Effector memory CD4-positive, alpha-beta T cell (primary cell): ENCODE measurements at places on chromosomes 6 and 20.

GRCh38 chr20:39619271-39619785, 657.2 kb downstream of the DHX35 start:
- no peak for DNase-seq

GRCh38 chr20:55677011-55677410, 328.3 kb downstream of the CBLN4 start:
- DNase-seq = no peak

GRCh38 chr6:3610206-3610605, 141.3 kb downstream of the PXDC1 start:
- no peak for DNase-seq

DNA sequence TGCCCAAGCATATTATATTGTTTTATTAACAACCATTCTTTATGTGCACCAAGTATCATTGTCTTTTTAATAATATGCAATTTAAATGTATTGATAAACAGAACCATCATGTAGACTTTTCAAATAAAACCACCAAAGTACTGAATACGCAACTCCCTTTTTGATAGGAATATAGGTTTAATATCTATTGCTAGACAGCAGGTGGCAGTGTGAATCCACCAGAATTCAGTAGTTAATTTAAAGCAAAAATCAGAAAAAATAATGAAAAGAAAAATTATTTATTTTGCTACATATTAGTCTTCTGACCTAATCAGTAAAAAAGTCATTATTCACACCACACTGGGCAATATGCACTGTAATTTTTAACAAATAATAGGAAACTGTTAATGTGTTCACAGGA, 143.7 kb downstream of the KLHL32 start:
- DNase-seq = no peak

- DNase-seq = no peak
These were observed 17.2 kb downstream of the DYNLT1 start for GRCh38 chr6:158627168-158627939.

GRCh38 chr20:50304923-50305635, 114.4 kb downstream of the CEBPB start:
- DNase-seq = no peak

- no peak for DNase-seq
These were observed 626.0 kb downstream of the RNF144B start for GRCh38 chr6:19013026-19013705.

DNA sequence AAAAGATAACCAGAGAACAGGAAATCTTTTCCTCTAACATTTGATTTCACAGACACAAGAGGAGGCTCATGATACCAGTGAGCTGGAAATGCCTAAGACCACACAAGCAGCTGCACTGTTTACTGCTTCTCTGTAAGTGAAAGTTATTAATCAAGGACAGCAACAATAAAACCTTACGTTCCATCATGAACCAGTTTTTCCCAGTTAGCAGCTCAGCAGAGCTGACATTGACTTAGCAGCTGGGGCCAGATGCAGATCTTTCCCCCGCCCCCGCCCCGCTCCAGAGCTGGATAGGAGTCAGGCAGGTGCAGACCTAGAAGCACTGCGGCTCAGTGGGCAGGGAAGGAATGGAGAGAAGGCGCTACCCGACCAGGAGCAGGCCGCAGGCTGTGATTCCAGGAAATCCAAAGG, 275.2 kb downstream of the GMDS start:
- no peak for DNase-seq

DNA sequence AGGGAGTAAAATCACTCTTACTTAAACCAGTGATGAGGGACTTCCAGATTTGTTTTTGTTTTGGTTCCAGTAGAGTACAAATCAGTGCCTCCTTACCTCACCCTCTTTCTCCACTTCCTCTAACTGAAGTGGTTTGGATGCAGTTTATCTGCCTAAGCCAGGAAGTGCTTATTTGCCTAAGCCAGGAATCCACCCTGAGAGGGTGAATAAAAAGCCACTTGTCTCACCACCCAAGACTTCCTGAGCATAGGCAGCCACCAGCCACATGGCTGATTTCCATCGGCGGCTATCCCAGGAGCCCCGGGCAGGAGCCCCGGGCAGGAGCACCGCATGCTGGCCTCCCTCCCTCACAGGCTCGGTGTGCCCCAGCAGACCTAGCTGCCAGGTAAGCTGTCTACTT, 12.0 kb downstream of the LRP11 start:
- no peak for DNase-seq

DNA sequence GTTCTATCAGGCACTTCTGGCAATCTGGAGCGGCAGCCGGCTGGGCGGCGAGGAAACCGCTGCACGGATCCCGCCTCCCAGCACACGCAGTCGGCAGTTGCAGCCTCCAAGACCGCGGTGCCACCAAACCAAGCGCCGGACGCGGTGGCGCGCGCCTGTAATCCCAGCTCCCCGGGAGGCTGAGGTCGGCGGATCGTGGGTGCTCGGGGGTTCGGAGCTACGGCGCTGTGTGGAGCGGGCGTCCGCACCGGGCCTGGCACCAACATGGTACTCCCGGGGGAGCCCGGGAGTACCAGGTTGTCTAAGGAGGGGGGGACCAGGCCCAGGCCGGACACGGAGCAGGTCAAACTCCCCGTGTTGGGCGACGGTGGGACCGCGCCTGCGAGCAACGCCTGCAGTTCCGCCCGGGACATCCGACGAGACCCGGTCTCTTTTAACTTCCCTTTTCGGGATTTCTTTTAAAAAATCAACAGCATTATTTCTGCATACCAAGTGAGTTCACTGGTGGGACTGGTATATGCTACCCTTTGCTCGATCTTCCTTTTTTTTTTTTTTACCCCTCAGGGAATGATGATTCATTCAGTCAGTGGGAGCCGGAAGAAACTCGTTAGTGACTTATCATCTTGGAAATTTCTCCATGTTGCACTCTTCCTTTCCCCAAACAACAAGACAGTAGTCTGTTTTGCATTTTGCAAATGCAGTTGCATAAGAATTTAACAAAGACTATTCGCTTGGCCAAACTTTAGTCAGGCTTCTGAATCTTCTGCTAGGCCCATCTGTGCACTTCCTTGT, 27.6 kb downstream of the ZNF311 start:
- no peak for DNase-seq

GRCh38 chr6:160801418-160801817, 99.4 kb downstream of the PLG start:
- no peak for DNase-seq

DNA sequence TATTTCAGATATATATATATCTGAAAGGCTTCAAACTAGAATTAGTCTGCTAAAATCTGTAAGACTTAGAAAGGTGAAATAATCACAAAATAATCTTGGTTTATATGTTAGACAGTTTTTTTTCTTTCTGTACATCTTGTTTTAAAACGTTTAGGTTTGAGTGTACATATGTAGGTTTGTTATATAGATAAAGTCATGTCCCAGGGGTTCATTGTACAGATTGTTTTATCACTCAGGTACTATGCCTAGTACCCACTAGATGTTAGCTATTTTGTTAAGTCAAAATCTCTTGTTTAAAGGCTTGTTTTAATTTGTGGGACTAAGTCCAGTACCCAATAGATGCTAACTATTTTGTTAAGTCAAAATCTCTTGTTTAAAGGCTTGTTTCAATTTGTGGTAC, 1339.0 kb upstream of the CITED2 start:
- no peak for DNase-seq

DNA sequence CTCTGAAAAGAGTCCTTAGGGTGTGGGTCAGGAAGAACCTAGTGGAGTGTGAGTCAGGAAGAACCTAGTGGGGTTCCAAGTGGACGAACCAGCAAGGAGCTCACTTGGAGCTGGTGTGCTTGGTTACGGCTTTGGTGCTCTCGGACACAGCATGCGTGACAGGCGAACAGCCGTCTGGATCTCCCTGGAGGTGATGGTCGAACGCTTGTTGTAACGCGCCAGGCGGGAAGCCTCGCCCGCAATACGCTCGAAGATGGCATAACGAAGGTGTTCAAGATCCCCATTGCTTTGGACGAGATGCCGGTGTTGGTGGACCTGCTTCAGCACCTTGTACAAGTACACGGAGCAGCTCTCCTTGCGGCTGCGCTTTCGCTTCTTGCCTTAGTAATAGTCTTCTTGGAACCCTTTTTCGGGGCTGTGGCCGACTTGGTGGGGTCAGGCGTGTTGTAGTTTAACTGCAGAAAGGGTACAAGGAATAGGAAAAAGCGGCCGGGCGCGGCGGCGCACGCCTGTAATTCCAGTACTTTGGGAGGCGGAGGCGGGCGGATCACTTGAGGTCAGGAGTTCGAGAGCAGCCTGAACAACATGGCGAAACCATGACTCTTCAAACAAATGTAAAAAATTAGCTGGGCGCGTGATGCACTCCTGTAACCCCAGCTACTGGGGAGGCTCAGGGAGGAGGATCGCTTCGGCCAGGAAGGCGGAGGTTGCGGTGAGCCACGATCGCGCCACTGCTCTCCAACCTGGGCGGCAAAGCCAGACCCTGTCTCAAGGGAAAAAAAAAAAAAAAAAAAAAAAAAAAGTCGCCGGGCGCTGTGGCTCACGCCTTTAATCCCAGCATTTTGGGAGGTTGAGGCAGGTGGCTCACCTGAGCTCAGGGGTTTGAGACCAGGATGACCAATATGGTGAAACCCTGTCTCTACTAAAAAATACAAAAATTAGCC, 48.0 kb downstream of the OR2B2 start:
- DNase-seq = no peak

DNA sequence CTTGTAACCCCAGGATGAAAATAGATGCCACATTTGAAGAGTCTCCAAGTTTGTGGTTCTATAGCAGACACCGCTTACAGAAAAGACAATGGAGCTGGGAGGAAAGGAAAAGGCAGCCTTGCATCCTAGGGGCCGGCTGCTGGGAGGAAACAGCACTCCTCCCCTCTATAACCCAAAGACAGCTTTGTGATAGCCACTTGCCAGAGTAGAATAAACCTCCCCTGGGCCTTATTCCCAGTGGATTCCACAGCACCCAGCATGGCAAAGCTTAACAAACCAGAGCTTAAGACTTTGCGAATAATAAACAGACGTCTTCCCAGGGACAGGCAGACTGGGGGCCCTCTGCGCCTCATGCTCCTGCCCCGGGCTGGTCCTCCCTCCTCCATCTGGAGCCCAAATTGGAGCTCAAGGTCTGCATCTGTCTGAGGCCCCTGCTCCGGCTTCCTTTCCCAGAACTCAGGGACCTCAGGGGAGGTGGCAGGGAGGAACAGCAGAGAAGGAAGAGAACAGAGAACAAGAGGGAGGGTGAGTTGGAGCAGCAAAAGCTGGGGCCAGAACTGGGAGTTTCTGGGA, 8.8 kb upstream of the TAF8 start:
- no peak for DNase-seq

GRCh38 chr20:36205026-36205425, 31.3 kb upstream of the AAR2 start:
- no peak for DNase-seq

GRCh38 chr20:7849675-7850074, 90.6 kb downstream of the HAO1 start:
- DNase-seq = no peak

DNA sequence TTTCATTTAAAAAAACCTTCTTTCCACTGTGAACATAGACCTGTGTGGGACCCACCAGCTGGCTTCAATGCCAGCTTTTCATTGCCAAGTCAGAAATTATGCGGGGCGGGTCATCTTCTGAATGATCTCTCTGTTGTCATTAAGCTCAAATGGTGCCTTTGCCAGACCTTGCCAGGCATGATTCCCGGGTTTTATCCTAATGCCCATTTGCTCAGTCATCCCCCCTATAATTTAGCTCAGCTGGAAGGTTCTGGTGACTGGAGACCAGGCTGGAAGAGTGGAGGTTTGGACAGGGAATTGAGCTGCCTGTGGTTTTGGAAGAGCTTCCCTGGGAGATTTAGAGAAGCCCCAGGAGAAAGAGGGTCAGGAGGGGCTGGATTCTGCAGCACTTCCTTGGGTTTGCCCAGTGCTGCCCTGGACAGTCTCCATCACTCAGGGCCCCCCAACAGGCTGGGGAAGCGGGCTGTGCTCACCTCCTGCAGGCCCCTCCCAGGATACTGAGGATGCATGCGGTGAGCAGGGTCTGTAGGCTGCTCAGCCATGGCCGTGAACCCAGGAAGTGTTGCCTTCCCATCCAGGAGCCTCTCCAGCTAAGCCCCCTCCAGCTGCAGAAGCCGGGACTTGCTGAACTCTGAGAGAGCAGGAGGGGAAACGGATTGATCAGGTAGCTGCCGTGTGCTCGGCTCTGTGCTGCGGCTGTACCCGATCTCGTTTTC, 273.0 kb downstream of the CDH4 start:
- no peak for DNase-seq

DNA sequence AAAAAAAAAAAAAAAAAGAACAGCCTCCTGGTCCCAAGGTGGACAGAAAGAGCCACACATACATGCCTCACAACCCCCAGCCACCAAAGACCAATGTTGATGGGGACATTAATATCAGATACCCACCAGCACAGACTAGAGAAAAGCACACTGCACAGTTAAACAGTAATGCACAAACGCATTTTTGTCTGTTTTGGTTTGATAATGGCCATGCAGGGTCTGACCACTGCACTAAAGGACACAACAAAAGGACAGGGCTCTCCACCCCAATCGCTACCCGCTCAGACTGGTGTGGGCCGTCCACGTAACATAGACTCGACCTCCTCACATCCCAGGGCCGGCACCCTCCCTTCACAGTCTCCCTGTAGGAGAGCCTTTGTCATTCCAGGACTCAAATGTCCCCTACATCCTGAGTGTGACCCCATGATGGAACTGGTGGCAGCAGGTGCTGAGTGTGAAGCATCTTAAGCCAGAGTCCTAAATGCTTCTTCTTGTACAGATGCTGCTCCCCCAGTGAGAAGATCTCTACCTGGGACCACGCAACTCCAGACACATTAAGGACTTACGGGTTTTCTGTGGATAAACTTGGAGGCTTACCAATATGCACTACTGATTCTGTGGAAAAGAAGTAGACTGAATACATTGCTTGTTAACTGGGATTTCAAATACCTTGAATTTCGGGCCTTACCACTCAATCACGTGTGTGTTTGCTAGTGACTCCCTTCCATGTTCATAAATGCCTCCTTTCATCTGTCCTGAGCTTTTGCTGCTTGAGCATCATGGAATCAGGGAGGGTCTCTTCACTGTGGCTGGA, 28.0 kb downstream of the RRBP1 start:
- DNase-seq = no peak

GRCh38 chr6:142155895-142156757, 9.1 kb downstream of the VTA1 start:
- DNase-seq = no peak

DNA sequence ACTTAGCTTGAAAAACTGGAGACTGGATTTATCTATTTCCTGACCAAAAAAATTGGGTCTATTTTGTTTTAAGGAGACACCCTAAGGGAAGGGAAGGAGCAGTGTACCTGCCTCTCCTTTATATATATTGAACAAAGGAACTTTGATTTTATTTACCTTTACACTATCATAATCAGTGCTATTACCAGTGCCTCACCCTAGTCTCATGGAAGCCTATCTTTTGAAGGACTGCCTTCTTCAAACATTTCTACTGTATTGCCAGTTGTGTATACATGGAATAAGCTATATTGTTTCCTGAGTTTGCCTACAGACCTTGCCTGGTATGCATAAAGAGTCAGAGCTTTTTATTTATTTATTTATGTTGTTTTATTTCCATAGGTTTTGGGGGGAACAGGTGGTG, 124.9 kb downstream of the UTRN start:
- no peak for DNase-seq

DNA sequence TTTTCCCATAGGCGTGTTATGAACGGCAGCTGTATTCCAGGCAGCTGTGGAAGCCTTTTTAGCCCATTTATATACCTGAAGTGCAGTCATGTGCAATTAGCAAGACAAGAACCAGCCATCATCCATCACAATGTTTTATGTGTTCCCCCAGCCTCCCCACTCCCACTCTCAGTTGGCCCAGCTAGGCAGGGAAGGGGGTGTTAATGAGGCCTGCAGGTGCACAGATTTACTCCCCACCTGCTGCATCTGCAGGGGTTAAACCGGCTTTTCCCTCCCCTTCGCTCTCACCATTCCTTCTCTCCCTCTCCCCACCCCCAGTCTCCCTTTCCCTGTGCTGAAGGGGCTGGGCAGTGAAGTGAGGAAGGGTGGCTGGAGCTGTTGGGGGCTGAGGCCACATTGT, 149.8 kb upstream of the AKAP12 start:
- DNase-seq = no peak
